ENCODE measurements at places on chromosomes 3 and 15.
A peak's percentile ranks its signal among the peaks of the same experiment; 100 is the strongest.

DNA sequence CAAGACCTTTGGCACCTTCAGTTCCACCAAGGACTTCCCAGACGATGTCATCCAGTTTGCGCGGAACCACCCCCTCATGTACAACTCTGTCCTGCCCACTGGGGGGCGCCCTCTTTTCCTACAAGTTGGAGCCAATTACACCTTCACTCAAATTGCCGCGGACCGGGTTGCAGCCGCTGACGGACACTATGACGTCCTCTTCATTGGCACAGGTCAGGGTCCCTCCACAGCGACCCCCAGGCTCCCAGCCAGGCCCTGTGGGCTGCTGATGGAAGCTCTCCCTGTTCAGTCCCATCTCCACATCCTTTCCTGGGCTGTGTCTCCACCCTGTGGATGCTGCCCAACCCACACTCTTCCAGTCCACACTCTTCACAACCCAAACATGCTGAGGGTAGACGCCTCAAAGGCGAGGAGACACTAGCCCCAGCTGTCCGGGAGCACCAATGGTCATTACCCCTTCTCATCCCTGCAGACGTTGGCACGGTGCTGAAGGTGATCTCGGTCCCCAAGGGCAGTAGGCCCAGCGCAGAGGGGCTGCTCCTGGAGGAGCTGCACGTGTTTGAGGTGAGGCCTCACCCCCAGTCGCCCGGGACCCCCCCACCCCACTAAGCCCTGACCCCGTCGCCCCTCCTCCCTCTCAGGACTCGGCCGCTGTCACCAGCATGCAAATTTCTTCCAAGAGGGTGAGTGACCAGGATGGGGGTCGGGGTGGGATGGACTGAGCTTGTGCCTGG lies 4.3 kb upstream of the LSMEM2 start:
- DNase-seq: peak; percentile 47

GRCh38 chr3:155308831-155309230 lies 15.3 kb upstream of the STRIT1 start:
- DNase-seq: no peak

- DNase-seq: no peak
Measured at GRCh38 chr3:36871379-36872126, 73.3 kb downstream of the TRANK1 start.

- DNase-seq: no peak
Measured at GRCh38 chr15:91950631-91951329, 97.3 kb downstream of the SLCO3A1 start.

DNA sequence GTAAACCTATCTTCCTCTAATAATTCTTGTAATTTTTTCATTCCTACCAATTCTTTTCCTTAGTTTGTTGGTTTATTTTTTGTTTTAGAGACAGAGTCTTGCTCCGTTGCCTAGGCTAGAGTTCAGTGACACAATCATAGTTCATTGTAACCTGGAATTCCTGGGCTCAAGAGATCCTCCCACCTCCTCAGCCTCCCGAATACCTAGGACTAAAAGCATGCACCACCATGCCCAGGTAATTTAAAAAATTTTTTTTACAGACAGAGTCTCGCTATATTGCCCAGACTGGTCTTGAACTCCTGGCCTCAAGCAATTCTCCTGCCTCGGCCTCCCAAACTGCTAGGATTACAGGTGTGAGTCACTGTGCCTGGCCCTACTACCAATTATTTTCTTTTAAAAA lies 220.2 kb downstream of the ERC2 start:
- DNase-seq: no peak

DNA sequence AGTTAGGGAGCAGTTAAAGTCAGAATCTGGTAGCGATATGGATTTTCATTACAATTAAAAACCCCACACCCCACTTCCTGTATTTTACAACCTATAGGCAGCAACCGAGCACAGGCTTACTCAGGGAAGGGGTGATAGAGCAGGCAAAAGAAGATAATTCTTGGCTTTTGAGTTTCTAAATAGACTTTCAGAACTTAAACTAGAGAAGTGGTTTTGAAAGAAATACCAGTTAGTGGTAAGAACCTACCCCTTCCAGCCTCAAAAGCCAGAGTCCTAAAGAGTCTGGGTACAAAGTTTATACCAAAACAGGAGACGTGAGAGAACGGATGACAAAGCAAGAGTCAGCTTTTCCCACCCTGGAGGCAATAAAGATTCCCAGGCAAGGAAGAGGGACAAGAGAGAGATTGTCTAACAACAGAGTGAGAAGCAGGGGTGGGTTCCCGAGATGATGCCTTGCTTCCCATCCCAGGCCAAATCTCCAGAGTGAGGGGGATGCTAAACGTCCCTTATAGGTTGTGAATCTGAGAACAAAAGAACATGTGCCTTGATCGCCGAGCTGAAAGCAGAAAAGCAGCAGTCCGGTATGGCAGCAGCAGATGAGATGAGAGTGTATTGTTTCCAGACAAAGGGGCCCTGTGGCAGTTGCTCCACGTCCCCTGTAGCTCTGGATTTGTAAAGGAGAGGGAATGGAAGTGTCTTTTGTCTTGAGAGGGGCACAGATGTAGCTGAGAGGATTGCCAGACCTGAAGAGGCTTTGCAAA lies 36.8 kb downstream of the KLHL6 start:
- DNase-seq: no peak

DNA sequence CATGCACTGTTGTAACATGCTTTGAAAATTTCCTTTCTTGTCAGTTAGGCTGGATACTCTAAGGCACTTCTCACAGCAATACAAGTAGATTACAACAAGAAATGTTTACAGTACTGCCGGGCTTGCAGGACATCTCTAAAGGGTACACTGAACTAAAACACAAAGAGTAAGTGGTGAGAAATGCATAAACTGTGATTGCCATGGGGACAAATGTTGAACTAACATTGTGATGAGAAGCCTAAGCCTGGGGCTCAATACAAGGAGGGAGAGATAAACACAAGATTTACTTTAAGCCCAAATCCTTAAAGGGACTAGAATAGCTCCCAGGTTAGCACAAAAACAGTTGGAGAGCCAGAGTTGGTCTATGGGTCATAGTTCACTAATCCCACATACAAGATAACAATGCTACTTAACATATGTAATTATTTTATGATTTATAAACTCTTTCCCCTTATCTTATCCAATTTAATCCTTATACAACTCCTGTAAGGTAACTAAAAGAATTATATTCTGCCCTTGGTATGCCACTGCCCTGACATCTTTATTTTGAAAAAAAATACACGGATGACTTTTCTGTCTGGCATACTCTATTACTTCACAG lies 126.9 kb downstream of the THRB start:
- no peak for DNase-seq

DNA sequence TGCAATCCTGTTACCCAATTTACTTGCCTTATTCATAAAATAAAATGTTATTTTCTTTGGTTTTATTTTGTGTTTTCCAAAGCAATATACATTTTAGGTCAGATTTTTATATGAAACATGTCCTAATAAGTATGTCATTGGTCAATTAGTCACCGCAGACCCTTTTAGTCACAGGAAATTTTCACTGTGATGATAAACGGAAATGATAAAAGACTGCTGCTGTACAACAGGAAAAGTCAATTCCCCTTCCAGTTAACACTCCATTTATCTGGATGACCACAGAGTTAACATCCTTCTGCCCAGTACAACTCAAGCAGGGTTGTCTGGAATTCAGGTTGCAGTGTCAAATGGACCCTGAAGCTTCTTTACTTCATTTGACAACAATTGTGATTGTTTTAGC lies 175.2 kb downstream of the LSAMP start:
- no peak for DNase-seq

DNA sequence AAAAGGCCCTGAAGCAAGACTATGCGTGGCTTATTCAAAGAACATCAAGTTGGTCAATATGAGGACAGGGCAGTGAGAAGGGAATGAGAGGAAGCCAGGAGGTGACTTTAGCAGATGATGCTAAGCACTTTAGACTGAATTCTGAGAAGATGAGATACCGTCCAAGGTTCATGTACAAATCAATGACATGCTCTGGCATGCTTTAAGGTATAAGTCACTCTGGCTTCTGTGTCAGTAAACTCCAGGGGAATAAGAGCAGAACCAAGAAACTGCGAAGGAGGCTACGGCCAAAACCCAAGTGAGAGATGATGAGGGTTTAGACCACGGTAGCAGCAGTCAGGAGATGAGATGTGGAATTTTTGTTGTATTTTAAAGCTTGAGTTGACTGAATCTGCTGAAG lies 8.9 kb upstream of the CCDC50 start:
- no peak for DNase-seq

DNA sequence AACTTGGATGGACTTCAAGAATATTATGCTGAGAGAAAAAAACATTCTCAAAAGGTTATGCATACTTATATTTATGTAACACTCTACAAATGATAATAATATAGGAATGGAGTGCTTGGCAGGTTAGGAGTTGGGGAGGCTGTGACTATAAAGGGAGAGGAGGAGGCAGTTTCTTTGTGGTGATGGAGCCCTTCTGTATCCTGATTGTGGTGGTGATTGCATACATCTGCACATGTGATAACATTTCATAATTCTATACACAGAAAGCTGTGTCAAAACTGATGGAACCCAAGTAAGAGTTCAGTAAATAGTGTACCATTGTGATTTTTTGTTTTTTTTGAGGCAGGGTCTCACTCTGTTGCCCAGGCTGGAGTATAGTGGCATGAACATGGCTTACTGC lies 31.7 kb upstream of the FAM3D start:
- DNase-seq: no peak

DNA sequence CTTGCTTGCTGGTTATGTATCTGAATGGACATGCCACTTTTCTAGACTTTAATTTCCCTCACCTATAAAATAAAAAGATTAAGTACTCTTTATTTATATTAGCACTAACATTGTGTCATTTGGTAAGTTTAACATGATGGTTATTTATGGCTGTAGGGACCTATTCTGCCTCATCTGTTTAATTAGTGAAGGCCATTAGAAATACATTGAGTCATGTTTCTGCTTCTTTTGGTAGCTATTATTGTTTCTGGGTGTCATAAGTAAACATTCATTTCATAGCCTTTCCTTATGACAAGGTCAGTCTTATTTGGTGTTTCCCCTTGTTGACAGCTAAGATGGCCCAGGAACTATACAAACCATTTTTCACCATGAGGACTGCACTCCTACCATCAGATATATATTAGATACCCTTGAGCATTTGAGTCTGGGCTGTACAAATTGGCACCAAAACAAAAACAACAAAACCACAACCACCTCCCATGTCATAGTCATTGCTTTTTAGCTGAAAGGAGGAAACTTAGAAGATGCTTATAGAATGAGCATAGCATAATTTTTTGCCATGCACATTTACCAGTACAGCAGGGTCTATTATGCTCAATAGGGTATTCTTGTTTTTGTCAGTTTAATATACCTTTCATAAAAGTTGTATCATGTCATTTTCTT lies 39.3 kb downstream of the SRP14 start:
- DNase-seq: no peak

DNA sequence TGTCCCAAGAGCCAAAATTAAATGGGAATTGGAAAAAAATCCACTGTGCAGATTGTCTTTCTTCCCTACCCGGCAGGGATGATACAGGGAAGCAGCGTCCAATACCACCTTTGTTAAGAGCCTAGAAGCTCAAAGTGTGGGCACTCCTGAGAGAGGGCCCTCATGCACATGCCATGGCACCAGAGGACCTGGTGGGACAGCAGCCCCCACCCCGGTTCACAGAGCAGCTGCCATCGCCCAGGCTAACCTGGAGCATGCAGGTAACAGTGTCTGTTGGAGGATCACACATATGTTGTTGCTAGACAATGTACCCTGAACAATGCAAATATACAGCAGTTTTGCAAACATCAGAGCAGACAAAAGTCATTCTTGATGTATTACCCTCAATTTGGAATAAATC lies 206.5 kb downstream of the TJP1 start:
- DNase-seq: no peak

DNA sequence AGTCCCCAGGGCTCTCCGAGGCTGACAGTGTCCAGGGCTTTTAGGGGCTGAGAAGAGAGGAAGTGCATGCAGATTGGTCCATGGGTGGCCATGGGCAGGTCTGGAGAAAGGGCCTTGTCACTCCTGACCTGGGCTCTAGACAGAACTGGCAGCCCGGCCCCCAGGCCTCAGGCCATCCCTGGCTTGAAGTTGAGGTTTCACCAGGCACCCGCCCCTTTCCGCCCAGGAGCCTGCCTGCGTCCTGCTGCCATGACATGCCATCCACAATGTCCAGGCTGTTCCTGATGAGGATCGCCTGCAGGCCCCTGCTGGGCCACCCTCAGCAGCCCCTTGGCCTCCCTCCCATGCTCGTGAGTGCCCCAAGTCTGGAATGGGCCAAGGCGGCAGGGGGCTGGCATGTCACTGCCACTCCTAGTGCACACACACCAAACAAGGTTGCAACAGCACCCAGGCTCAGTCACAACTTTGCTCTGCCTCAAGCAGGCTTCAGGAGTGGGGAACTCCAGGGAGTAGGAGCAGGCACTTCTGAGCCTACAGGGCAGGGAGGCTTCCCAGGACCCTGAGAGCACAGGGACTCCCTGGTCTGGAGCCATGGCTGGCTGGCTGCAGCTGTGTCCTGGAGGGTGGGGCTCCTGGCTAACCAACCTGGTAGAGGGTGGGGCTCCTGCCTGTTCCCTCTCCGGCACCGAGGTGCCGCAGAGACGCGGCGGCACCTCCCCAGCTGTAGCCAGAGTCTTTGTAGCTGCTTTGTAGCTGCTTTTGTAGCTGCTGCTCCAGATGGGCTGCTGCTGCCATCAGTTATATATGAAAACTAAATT lies 1457.1 kb upstream of the GBE1 start:
- DNase-seq: no peak

DNA sequence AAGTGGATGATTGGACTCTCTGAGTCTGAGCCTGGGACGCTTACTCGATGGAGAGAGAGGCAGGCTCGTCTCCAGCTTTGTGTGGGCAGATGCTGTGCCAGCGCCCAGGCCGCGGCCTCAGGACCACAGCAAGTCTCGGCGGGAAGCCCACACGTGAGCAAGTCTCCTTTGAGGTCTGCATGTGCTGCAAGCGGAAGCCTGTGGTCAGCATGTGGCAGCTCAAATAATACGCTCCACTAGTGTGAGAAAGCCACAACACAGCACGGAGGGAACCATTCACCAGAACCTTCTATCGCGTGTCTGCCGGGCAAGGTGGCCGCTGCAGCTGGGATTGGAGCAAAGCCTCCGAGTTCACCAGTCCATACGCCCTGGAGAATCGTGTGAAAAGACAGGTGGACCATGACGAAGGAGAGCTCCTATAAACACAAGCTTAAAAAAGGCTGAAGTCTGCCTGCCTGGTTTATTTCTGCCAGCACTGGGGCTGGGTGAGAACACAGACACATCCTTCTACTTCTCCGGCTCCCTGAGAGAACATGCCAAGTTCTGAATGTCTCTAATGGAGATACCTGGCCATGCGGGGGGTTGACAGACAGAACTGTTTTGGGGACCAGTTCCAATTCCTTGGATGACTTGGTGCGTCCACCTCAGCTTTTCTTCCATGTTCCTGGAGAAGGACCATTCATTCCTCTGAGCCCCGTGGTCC lies 82.0 kb upstream of the LRIG1 start:
- no peak for DNase-seq

GRCh38 chr3:98806521-98806920 lies 43.4 kb downstream of the ST3GAL6 start:
- DNase-seq: no peak

GRCh38 chr3:144045766-144046165 lies 74.1 kb downstream of the DIPK2A start:
- DNase-seq: no peak

All from stimulated activated CD8-positive, alpha-beta memory T cell treated with anti-CD3 and anti-CD28 coated beads, Interleukin-15, amount 100 ng/mL, for 24 hours (primary cell).